Effector memory CD4-positive, alpha-beta T cell (primary cell): ENCODE measurements at places on chromosomes 1 and 21.

DNA sequence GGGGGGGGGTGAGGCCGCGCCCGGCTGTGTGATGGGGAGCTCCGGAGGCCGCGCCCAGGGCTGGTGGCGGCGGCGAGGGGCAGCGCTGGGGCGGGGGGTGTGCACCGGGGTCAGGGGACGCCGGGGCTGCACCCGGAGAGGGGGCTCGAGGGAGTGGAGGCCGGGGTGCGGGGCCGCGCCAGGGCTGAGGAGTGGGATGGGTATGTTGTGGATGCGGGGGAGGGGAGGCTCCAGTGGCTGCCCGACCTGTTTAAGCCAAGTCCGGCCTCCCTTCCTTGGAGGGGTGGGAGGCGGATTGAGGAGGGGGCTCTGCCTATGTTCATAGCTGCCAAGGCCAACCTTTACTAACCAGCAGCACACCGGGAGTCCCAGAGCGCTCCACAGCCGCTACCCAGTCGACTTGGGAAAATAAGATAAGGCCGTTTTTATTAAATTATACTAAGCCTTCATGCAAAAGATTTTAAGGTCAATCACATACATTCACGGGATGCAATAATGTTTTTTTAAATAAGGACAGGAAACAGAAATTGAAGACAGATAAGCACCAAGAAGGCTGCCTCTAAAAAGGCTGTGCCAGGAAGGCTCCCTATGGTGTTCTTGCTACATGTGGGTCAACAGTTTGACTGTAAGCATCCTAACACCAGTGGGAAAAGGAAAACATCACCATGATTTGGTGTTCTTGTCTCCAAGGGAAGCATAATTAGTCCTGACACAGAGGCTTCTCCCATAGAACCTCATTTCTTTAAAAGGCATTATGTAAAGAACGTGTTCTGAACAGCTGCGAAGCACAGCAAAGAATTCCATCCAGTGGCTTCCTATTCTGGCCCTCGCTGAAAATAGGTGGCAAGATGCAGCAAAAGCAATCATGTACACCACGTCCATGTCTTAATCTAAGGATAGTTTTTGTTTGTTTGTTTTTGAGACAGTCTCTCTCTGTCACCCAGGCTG is 626 bp upstream of the HLCS start:
- peaks cover 4% of the 10 kb centered on the region for H3K4me1 ChIP-seq
- no peaks in the 10 kb centered on the region for H3K36me3 ChIP-seq
- H3K4me3 ChIP-seq, result peak overlapping the region; percentile 50
- DNase-seq, result no peak

DNA sequence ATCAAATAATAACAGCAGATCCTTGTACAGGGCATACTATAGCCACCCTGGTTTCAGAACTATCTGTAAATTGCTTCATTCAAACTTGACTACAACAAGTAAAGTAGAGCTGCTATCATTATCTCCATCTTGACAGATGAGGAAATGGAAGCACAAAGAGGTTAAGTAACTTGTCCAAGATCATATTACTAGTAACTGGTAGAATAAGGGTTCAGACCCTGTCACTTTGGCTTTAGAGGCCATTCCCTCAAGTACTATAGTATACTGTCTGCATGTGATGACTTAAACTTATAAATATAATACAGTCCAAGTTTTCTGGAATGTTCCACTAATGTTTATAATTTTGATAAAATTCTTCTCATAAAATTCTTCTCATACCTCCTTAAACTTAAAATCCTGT is 24.8 kb downstream of the PGM1 start:
- H3K4me3 ChIP-seq, result no peak overlapping the region
- DNase-seq, result no peak
- H3K4me1 ChIP-seq, result no peaks in the 10 kb centered on the region
- no peaks in the 10 kb centered on the region for H3K27me3 ChIP-seq

DNA sequence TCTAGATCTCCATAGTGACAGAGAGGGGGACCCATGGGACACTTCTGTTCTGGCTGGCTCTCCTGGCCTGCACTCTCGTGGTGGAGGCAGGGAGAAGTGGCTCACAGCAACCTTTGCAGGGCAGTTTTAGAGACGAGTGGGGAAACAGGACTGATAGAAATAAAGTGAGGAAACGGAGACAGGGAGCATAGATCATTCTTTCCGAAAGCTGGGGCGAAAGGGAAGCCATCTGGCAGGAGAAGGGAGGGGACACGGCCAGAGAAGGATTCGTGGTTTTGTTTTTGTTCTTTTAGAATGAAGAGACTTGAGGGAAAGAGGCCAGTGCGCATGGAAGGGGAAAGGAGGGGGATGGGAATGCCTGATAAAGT is 3.5 kb downstream of the TIE1 start:
- H3K27ac ChIP-seq, result no peak overlapping the region
- no peaks in the 10 kb centered on the region for H3K4me1 ChIP-seq
- no peaks in the 10 kb centered on the region for H3K36me3 ChIP-seq
- no peak overlapping the region for H3K4me3 ChIP-seq
- no peaks in the 10 kb centered on the region for H3K27me3 ChIP-seq
- DNase-seq, result no peak

- H3K4me1 ChIP-seq, result no peaks in the 10 kb centered on the region
- no peak overlapping the region for H3K4me3 ChIP-seq
Measured at GRCh38 chr1:46188295-46189030, 9.8 kb downstream of the POMGNT1 start.

GRCh38 chr1:235545292-235545930 is 41.2 kb upstream of the B3GALNT2 start:
- H3K27ac ChIP-seq, result no peak overlapping the region
- H3K36me3 ChIP-seq, result no peaks in the 10 kb centered on the region
- no peaks in the 10 kb centered on the region for H3K4me1 ChIP-seq
- no peak for DNase-seq
- H3K4me3 ChIP-seq, result no peak overlapping the region

GRCh38 chr1:212678456-212679410 is 20.9 kb downstream of the BATF3 start:
- no peak overlapping the region for H3K27ac ChIP-seq
- peaks cover 7% of the 10 kb centered on the region for H3K4me1 ChIP-seq
- no peaks in the 10 kb centered on the region for H3K36me3 ChIP-seq
- no peaks in the 10 kb centered on the region for H3K27me3 ChIP-seq
- no peak overlapping the region for H3K4me3 ChIP-seq

GRCh38 chr1:51675177-51675780 is 58.4 kb downstream of the OSBPL9 start:
- H3K4me3 ChIP-seq, result no peak overlapping the region
- H3K27ac ChIP-seq, result no peak overlapping the region
- DNase-seq, result no peak
- no peaks in the 10 kb centered on the region for H3K36me3 ChIP-seq
- no peaks in the 10 kb centered on the region for H3K27me3 ChIP-seq
- H3K4me1 ChIP-seq, result no peaks in the 10 kb centered on the region

DNA sequence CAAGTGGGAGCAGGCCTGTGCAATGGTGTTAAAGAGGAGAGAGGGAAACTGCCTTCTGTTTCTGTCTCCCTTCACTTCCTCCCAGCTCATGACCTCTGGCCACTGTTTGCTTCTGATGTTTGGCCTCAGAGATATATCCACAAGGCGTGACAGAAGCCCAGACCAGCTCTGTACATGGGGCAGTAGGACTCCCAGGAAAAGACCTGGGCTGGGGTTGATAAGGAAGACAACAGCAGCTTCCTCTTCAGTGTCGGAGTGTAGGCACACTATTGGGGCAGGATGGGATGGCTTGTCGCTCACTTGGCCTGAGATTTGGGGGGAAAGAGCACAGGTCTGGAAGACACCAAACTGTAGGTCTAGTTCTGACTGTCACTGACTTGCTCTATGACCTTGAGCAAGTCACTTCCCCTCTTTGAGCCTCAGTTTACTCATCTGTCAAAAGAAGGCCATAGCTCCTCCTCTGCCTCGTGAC is 67.8 kb upstream of the KLHDC7A start:
- H3K4me3 ChIP-seq, result no peak overlapping the region
- H3K27ac ChIP-seq, result no peak overlapping the region
- no peak for DNase-seq
- H3K27me3 ChIP-seq, result no peaks in the 10 kb centered on the region
- H3K4me1 ChIP-seq, result no peaks in the 10 kb centered on the region

GRCh38 chr1:38153778-38154470 is 107.3 kb upstream of the POU3F1 start:
- no peak overlapping the region for H3K27ac ChIP-seq
- H3K36me3 ChIP-seq, result no peaks in the 10 kb centered on the region
- no peaks in the 10 kb centered on the region for H3K27me3 ChIP-seq

DNA sequence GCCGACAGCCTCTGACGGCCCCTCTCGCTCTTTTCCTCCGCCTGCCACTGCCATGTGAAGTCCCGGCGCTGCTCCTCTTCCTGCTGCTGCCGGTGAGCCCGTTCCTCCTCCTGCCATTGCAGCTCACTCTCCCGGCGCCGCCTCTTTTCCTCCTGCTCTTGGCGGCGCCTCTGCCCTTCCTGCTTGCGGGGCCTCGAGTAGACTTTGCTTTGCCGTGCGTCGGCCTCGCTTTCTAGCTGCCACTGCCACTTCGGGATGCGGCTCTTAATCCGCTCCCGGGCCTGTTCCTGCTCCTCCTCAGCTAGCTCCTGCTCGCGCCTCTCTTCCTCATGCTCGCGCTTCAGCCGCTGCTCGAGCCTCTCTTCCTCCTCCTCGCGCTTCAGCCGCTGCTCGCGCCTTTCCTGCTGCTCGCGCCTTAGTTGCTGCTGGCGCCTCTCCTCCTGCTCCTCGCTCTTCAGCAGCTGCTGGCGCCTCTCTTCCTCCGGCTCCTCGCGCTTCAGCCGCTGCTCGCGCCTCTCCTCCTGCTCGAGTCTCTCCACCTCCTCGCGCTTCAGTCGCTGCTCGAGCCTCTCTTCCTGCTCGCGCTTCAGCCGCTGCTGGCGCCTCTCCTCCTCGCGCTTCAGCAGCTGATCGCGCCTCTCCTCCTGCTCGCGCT is 4.3 kb downstream of the TCHH start:
- peaks cover 30% of the 10 kb centered on the region for H3K4me1 ChIP-seq
- peak overlapping the region; percentile 71 for H3K4me3 ChIP-seq
- DNase-seq, result no peak
- H3K27me3 ChIP-seq, result peaks cover 34% of the 10 kb centered on the region

- DNase-seq, result no peak
- H3K27me3 ChIP-seq, result no peaks in the 10 kb centered on the region
- no peaks in the 10 kb centered on the region for H3K4me1 ChIP-seq
- H3K4me3 ChIP-seq, result no peak overlapping the region
- H3K36me3 ChIP-seq, result no peaks in the 10 kb centered on the region
Measured at GRCh38 chr21:42608446-42608845, 45.0 kb upstream of the PDE9A start.

GRCh38 chr1:20693623-20694022 is 24.2 kb downstream of the KIF17 start:
- no peaks in the 10 kb centered on the region for H3K27me3 ChIP-seq
- peaks cover 6% of the 10 kb centered on the region for H3K4me1 ChIP-seq
- no peak for DNase-seq
- H3K36me3 ChIP-seq, result no peaks in the 10 kb centered on the region
- H3K27ac ChIP-seq, result no peak overlapping the region
- no peak overlapping the region for H3K4me3 ChIP-seq

DNA sequence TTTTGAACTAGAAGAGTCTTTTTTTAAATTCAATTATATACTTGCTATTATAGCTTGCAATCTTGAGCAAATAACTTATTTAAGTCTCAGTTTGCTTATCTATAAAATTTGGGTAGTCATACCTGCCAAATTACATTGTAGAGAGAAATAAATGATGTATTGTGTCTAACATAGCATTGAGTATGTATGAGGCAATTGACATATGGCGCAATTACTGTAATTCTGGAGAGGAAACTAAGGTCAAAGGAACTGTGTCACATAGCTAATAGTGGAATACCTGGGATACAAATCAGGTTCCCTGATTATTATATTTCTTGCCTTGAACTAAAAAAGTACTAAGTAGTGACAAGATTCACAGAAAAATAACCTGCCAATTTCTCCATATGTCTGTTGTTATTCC is 302.5 kb downstream of the PDE4B start:
- H3K36me3 ChIP-seq, result no peaks in the 10 kb centered on the region
- DNase-seq, result no peak
- H3K27ac ChIP-seq, result no peak overlapping the region
- peaks cover 6% of the 10 kb centered on the region for H3K4me1 ChIP-seq
- no peaks in the 10 kb centered on the region for H3K27me3 ChIP-seq

GRCh38 chr1:17189632-17189990 is 15.3 kb upstream of the PADI1 start:
- H3K4me1 ChIP-seq, result no peaks in the 10 kb centered on the region
- H3K27ac ChIP-seq, result no peak overlapping the region
- no peaks in the 10 kb centered on the region for H3K36me3 ChIP-seq
- H3K4me3 ChIP-seq, result no peak overlapping the region

DNA sequence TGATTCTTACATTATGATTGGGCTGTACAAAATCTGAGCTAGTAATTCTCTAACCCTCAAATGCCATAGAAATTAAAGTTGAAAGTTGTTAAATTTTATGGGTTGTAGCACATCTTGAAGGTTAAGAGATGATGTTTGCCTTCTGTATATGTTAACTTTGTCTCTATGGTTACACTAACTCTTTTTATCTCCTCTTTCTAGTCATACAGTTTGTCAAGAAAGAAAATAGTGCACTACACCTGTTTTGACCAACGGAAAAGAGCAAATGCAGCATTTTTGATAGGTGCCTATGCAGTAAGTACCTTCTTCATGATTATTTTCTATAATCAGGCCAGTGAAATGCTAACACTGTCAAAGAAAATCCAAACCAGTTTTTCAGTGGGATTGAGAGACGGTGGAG is 38.2 kb downstream of the CDC14A start:
- H3K4me1 ChIP-seq, result peaks cover 57% of the 10 kb centered on the region
- H3K4me3 ChIP-seq, result peak overlapping the region; percentile 11
- peak overlapping the region; percentile 57 for H3K27ac ChIP-seq
- H3K27me3 ChIP-seq, result no peaks in the 10 kb centered on the region
- peaks cover 5% of the 10 kb centered on the region for H3K36me3 ChIP-seq

DNA sequence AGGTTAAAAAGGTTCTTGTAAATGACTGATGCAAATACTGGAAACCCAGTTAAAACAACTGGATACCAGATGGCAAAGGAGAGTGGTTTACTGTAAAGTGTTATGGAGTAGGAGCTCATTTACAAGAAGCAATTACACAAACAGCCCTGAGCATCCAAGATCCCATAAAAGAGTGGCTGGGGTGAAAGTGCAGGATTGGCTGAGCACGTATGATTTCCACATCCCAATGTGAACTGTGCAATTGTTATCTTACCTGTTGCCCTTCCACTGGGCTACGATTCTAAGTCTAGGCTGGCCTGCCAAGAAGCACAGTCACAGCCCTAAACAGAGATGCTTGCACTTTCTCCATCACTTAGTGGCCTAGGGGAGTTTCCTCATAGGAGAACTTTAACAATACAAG is 277.6 kb upstream of the RUNX1 start:
- DNase-seq, result no peak
- H3K27me3 ChIP-seq, result no peaks in the 10 kb centered on the region
- no peaks in the 10 kb centered on the region for H3K4me1 ChIP-seq
- H3K27ac ChIP-seq, result no peak overlapping the region

GRCh38 chr1:118264343-118264742 is 79.3 kb upstream of the SPAG17 start:
- no peaks in the 10 kb centered on the region for H3K4me1 ChIP-seq
- no peak for DNase-seq
- no peak overlapping the region for H3K27ac ChIP-seq
- H3K27me3 ChIP-seq, result no peaks in the 10 kb centered on the region
- H3K36me3 ChIP-seq, result no peaks in the 10 kb centered on the region

DNA sequence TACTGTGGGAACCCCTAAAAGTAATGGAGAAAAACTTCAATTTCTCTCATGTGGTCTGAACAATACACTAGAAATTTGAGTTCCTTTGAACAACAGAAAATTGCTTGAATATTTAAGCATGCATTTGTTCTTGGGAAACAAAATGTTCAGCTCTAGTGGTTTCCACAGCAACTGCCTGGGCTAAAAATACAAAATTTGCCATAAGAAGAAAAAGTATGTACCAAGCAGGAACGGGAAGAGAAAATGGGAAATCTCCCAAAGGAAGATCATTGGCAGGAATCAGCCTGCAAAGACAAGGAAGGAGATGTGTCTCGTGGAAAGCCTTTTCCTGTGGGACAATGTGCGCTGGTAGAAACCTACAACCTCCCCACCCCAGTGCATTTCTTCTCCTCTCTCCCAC is 119.0 kb upstream of the DPT start:
- DNase-seq, result no peak
- no peak overlapping the region for H3K4me3 ChIP-seq
- no peaks in the 10 kb centered on the region for H3K4me1 ChIP-seq
- H3K27me3 ChIP-seq, result no peaks in the 10 kb centered on the region
